ENCODE measurements at places on chromosomes 7 and 10.

GRCh38 chr10:114810926-114811325 is 10.7 kb upstream of the FHIP2A start:
- DNase-seq = no peak

DNA sequence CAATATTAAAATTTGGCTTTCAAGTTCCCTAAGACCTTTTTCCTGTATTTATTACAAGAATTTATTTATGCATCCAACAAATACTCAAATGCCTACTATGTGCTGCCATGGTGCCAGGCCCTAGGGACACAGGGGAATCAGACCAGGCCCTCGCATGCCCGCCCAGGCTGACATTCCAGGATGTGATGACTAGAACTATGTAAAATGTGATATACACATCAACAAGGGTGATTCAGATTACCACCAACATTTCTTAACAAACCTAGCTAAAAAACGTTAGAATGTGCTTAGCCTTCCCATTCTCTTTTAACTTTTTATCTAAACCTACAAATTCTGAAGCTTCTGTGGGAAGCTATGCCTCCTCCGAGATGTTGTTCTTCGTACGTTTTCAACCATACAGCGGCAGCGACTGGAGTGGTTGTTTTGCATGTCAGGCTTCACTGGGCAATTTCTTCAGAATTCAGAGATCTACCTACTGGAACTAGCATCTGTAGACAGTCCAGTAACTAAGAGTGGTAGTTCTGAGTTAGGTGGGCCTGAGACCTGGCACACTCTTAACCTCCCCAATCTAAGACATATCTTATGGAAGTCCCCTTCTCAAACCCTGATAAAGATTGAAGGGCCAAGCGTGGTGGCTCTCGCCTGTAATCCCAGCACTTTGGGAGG is 22.1 kb downstream of the GNA12 start:
- peak; percentile 14 for DNase-seq

DNA sequence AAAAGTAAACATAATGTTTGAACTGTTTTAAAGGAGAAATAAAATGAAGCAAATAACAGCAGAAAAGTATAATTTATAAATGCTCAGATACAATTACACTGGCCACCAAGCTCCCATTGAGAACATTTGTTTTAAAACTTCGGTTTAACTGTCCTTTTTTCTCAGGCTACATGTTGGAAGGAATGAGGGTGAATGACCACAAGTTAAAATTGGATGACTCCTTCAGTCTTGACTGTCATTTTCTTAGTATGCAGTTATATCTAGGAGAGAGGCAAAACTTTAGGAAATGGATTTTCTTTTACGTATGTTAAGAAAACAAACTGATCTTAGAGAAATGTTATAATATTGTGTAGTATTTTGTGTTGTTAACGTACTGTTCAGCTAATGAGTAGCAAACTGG is 5.0 kb downstream of the TRIM24 start:
- DNase-seq = no peak

DNA sequence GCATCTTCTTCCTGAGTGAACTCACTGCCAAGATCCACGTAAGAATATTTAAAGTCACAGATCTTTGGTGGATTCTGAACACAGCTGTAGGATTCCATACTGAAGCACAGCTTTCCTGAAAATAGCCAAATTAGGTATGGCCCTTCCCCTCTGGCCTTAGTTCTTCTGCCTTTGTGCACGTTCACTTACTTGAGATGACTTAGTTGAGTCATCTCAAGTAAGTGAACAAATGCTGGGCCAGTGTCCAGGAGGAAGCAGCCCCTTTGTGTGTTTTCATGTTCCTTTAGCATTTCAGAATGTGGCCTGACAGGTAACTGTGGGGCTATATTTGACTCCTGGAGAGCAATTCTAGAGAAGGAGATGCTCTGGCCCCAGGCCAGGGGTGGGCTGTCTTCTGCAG is 51.5 kb downstream of the CCNY start:
- DNase-seq = no peak

- DNase-seq = peak; percentile 54
Observed at GRCh38 chr10:112739592-112740353, 210.3 kb upstream of the TCF7L2 start.

- DNase-seq = no peak
Observed at GRCh38 chr7:158546214-158546613, 41.4 kb downstream of the PTPRN2 start.

- DNase-seq = no peak
Observed at GRCh38 chr10:80159166-80159873, 26.8 kb downstream of the PLAC9 start.

GRCh38 chr10:100349672-100350071 is 2.6 kb downstream of the SCD start:
- no peak for DNase-seq

DNA sequence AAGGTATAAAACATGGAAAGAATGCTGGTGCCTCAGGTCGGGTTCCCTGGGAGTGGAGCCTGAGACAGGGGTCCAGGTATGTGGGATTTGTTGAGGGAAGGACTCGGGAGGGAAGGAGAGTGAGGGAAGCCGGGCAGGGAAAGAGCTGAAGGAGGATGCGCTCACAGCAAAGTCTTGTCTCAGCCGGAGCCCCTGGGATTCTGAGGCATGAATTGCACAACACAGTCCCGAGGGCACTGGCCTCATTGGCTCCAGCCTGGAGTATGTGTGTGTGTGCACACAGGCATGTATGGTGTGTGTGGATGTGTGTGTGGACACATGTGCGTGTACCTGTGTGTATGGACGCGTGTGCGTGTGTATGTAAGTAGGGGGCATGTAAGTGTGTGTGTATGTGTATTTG is 87.4 kb downstream of the WDFY4 start:
- DNase-seq = peak; percentile 24

- DNase-seq = no peak
Observed at GRCh38 chr7:132125096-132125495, 451.2 kb downstream of the PLXNA4 start.

- no peak for DNase-seq
Observed at GRCh38 chr10:116761883-116762282, 19.5 kb upstream of the HSPA12A start.

- no peak for DNase-seq
Observed at GRCh38 chr7:80216996-80217842, 82.6 kb downstream of the GNAI1 start.

DNA sequence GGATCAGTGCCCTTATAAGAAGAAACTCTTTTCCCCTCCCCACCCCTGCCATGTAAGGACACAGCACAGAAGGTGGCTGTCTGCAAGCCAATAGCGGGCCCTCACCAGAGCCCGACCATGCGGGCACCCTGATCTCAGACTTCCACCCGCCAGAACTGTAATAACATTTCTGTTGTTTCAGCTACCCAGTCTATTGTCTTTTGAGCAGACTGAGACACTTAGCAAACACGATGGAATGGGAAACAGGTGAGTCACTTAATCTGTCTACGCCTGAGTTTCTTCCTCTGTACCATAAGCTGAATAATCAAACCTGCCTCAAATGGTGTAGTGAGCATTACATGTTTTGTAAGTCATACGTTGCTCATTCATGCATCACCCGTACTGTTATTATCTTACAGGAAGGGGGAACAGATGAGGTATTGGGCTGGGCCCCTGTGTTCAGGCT is 58.2 kb downstream of the STRA8 start:
- DNase-seq = no peak

- no peak for DNase-seq
Observed at GRCh38 chr10:77837925-77838595, 88.5 kb downstream of the DLG5 start.

- DNase-seq = no peak
Observed at GRCh38 chr7:128863433-128863989, 855 bp downstream of the ATP6V1F start.

DNA sequence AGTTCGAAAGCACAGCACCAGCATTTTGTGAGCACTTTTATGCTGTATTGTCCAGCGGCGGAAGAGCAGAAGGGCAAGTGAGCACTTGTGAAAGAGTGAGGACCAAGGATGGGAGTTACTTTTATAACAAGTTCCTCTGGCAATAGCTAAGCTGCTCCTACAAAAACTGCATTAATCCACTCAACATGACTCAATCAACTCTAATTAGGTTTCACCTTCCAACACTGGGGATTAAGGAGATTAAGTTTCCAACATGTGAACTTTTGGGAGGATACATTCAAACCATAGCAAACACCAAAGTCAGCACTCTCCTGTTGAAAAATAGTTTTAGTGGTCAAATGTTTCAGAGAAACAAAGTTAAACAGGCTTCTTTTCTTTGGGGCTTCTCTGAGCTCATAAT is 844.5 kb downstream of the REEP3 start:
- DNase-seq = no peak

DNA sequence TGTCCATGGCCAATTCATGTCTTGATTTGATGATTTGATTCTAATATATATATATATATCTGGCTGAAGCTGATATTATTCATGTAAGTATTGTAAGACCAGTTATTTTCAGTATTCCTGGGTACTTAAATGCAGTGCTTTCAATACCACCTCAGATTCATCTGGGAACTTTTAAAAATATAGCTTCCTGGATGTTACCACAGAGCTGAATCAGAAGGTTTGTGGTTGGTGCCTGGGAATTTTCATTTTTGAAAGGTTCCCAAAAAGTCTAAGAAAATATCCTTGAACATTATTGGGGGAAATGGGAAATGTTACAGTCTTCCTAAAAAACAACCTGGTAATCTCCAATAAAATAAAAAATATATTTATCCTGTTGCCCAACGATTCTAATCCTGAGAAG is 10.7 kb upstream of the PPP3CB start:
- no peak for DNase-seq

DNA sequence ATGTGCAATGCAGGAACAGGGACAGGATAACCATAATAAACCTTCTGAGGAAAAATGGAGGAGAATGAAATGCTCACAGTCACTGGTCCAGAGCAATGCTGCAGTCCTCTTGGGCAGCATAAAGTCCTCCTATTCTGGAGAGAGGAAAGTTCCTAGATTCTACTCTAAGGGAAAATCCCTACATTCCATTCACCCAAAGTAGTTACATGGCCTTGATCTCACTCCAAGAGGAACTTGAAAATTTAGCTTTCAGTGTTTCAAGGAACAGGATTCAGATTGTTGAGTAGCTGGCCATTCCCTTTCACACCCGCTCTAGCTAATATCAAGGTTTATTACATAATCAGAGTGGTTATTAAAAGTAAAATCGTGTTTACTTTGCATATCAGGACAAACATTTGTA is 168.3 kb downstream of the CHRM2 start:
- no peak for DNase-seq

- DNase-seq = no peak
Observed at GRCh38 chr7:101974393-101974792, 157.0 kb downstream of the CUX1 start.

- DNase-seq = no peak
Observed at GRCh38 chr10:70494966-70495365, 16.4 kb downstream of the PALD1 start.

DNA sequence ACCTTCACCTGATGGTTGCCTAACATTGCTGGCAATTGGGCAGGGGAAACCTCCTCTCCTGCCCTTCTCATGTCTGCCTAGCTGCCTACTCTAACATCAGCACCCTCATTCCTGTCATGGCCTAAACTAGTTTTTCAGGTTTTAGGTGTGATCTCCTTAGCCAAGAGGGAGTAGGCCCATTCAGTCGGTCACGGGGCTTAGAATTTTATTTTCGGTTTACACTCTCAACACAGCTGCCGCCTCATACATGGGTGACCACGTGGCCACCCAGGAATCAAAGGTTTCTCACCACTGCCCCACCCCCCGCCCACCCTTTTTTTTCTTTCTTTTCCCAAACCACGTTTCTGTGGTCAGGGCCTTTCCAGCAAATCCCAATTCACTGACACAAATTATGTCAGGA is 97.2 kb downstream of the RALA start:
- DNase-seq = no peak

DNA sequence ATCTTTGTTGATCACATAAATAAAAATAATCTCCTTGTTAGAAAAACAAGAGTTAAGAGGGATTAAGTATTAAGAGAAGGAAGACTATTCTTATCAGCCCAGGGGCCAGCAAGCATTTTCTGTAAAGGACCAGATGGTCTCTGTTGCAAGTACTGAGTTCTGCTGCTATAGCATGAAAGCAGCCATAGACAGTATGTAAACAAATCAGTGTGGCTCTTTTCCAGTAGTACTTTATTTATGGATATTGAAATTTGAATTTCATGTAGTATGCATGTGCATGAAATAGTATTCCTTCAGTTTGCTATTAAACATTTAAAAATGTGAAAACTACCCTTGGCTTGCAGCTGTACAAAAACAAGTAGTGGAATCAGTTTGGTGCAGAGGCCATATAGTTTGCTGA is 81.7 kb downstream of the STK31 start:
- no peak for DNase-seq

- no peak for DNase-seq
Observed at GRCh38 chr7:80740778-80741545, 102.5 kb downstream of the CD36 start.

DNA sequence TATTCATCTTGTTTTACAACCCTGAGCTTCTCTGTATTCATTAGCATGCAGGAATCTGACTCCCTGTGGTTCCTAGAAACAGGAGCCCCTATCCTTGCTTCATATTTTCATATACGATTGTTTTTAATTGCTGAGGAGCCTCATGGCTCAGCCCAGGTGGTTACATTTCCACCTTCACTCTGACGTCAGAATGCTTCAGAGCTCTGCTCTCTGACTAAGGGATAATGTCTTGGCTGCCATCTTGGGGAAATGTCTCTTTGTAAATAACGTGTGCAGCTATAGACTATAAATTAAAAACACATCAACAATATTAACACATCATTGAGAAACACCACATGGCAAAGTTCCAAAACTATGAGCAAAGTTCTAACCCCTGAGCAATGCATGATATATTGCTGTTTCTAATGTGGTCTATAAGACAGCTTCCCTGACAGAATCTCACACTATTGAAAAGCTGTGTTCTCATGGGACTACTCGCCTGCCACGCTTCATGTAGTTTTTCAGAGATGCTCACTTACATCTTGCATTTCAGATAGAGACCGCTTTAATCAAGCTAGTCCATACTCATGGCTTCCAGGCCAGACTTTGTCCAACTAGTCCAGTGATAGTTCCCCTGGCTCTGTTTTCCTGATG is 227.0 kb downstream of the SORCS3 start:
- DNase-seq = no peak

GRCh38 chr10:58050575-58050974 is 217.1 kb downstream of the IPMK start:
- no peak for DNase-seq

GRCh38 chr7:68733219-68734153 is 864.8 kb upstream of the AUTS2 start:
- no peak for DNase-seq

- no peak for DNase-seq
Observed at GRCh38 chr7:83798489-83798888, 149.6 kb upstream of the SEMA3E start.

- no peak for DNase-seq
Observed at GRCh38 chr10:77496941-77497420, 140.6 kb downstream of the KCNMA1 start.

All from left lobe of liver (tissue), 2 donors.